IPS DF 19.7 (cell line): ENCODE measurements at places on chromosomes 5 and 9.

GRCh38 chr9:113616621-113617496, 153.3 kb downstream of the RGS3 start:
- DNase-seq, result no peak

GRCh38 chr5:180785794-180786221, 16.8 kb downstream of the MGAT1 start:
- peak; percentile 82 for DNase-seq

GRCh38 chr5:19334278-19334677, 653.7 kb downstream of the CDH18 start:
- no peak for DNase-seq

- no peak for DNase-seq
Observed at GRCh38 chr5:71586052-71586940, 844 bp upstream of the MCCC2 start.

DNA sequence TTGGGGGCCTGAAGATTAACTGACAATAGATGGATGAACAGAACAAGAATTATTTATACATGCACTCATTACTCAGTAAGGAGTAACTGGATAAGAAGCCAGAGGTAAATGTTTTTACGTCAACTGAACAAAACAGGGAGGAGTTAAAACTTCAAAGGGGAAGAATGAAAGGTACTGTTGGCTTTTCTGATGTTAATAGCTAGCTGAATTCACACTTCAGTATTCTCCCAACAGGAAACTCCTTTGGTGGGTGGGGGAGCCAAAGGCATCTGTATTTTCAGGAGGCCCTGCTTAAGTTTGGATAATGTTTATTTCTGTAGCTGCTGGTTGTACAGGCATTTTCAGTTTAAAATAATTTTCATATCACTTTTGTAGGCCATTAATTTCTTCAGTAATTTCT, 23.2 kb upstream of the RFK start:
- DNase-seq, result no peak

DNA sequence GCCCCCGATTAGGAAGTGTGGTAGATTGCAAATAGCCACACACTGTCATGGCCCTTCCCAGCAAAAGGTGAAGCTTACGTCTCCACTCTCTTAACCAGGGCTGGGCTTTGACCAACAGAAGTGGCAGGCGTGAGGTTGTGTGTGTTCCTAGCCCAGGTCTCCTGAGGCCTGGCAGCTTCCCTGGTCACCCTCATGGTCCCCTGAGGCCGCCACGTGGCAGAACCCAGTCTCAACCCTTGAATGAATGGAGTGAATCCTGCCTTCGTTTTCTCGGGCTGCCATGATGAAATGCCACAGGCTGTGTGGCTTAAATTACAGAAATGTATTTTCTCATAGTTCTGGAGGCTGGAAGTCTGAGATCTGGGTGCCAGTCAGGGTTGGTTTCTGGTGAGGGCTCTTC, 370.4 kb downstream of the IRX2 start:
- no peak for DNase-seq

DNA sequence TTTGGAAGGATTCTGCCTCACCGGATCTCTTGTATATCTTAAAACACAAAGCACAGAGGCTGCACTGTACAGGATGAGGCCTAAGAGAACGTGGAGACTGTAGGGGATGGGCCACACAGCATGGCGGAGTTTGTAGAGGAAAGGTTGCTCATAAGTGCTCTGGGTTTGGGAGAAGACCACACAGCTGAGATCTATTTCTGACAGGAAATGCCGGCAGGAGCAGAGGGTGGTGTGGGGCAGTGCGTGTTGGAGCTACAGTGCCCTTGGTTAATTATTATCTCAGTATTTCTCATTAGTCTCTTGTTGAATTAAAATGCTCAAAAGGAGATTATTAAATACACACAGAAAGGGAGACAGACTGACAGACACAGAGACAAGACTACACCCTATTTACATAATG, 9.6 kb downstream of the PALM2AKAP2 start:
- no peak for DNase-seq

GRCh38 chr5:88691945-88692868, 190.8 kb downstream of the MEF2C start:
- no peak for DNase-seq

DNA sequence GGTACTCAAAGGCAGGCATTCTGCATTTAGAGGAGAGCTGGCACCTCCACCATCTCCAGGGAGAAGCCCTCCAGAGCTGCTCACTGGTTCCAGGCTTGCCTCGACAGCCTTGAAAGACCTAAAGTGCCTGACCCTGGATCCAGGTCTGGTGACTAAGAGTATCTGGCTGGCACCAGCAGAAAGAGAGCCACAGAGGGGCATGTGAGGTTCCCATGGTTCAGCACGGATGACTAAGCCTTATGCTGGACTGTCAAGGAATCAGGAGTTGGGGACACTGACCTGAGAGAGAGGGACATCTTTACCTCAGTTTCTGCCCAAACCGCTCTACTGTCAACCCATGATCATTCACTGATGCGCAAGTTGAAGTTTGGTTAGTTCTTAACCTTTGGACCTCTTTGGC, 3.0 kb downstream of the ACTL7A start:
- no peak for DNase-seq

GRCh38 chr9:16519001-16519400, 351.5 kb downstream of the BNC2 start:
- DNase-seq, result peak; percentile 89

DNA sequence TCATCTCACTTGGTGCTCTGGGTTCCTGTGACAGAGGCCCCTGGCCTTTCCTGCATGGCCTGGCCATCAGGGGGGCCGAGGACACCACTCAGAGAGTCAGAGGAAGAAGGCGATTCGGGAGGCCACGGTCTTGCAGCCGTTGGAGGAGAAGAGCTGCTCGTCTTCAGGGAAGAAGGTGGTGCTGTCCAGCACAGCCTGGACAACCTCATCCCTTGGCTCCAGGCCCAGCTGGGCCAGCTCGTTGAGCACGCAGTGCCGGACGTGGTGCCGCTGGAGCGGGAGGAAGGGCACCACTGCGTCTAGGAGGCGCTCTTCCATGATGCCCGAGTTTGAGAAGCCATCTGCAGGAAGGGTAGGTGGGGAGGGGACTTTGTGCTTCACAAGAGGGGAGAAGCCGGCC, 3.2 kb downstream of the TOR2A start:
- DNase-seq, result no peak

- no peak for DNase-seq
Observed at GRCh38 chr5:71013575-71013974, 11.6 kb downstream of the NAIP start.

- DNase-seq, result no peak
Observed at GRCh38 chr5:132454361-132454760, 36.2 kb downstream of the IRF1 start.
